ENCODE measurements at places on chromosomes 13 and 19.
A peak's percentile ranks its signal among the peaks of the same experiment; 100 is the strongest.

DNA sequence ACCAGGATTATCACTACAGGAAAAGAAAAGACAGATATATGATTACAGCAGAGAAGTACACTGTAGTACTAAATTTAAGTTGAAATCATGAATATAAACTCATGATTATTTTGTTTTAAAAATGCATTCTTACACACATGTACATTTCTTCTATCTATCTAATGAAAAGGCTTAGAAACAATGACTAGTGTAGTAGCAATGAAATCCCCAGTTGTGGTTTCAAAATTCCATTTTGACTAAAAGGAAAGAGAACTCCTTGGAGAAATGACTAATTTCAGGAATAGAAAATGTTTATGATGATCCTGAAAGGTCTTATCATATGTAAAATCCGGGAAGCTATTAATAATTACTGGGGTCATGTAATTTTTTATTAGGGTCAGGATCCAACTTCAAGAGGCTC lies 195.0 kb upstream of the STARD13 start:
- DNase-seq, result no peak

DNA sequence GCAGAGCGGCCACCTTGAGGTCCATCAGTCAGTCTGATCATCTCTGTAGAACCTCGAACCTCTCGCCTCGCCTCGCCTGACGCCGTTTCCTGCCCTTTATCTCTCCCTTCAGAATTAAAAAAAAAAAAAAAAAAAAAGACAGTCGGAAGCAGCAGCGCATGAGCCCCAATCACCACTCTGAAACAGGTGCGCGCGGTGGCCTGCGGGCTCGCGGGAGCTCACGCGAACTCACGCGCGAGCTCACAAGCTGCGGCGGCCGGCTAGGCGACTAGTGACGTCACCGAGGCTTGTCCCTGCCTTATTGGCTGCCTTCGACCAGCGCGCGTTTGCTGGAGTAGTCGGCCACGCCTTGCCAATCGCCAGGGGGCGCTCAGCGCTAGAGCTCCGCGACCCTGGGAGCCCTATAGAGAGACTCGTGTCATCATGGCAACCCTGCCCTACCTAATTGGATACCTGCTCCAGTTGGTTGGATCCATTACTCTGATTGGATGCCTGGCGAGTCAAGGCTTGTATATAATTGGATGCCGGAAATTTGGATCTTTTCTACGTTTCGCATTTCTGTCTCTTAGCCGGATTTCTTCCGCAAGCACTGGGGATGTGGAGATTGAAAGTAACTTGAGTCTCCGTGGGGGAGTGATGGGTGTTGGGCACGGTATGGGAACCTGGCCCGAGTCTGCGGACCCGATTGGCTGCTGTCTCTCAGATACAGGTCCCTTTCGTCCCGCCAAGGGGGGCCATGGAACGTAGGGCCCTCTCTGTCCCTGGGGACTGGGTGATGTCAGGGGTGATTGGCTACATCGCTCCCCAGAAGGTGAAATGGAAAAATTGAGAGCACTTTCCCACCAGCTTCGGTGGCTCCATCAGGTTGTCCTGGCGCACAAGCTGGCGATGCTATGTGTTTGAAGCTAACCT lies 31.6 kb downstream of the SYT3 start:
- DNase-seq, result no peak

DNA sequence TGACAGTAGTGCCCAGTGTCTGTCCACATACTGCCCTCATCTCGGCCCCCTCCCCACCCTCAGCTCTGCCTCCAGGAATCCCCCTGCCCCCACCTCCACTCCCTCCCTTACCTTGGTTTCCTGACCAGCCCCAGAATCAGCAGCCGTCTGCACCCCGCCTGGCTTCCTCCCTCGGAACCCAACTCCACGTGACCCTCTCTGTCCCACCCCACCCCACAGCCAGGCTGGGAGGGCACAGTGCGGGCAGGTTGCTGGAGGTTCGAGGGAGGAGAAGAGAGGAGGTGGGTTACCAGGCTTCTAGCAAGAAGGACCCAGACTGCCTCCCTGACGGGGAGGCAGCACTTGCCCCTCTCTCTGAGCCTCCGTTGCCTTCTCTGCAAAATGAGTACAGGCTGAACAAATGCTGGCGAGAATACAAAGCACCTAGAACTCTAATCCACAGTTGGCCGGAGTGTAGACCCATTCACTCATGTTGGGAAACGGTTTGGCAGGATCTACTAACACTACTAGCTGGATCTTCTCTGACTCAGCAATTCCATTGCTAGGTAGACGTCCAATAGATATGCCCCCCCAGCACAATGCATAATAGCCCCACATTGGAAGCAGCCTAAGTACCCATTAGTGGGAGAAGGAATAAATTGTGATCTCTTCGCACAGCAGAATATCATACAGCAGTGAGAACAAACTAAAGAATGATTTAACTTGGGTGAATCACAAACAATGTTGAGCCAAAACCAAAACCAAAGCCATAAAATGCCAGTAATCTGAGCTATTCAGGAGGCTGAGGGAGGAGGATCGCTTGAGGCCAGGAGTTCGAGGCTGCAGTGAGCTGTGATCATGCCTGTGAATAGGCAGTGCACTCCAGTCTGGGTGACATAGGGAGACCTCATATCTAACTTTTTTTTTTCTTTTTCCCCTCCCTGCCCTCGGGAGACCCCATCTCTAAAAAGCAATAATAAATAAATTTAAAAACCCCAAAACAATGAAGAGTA lies at the start of gene RASAL3:
TSS of gene RASAL3 (minus strand) at position 151 of the 992 bp plus-strand sequence. CDS start 186 bp downstream, outside the sequence.
- DNase-seq, result peak; percentile 56

GRCh38 chr19:10998045-10998533 lies 37.3 kb downstream of the SMARCA4 start:
- no peak for DNase-seq

- no peak for DNase-seq
These were observed 30.8 kb downstream of the IRS2 start for GRCh38 chr13:109755551-109755950.

DNA sequence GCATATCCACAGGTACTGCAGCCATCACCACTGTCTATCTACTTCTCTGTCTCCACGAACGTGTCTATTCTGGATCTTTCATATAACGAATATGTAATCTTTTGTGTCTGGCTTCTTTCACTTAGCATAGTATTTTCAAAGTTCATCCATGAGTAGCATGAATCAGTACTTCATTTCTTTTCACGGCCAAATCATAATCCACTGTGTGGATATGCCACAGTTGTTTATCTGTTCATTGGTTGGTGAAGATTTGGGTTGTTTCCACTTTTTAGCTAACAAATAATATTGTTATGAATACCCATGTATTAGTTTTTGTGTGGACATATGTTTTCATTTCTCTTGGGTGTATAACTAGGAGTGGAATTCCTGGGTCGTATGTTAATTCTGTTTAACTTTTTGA lies 14.4 kb downstream of the RGCC start:
- DNase-seq, result no peak

DNA sequence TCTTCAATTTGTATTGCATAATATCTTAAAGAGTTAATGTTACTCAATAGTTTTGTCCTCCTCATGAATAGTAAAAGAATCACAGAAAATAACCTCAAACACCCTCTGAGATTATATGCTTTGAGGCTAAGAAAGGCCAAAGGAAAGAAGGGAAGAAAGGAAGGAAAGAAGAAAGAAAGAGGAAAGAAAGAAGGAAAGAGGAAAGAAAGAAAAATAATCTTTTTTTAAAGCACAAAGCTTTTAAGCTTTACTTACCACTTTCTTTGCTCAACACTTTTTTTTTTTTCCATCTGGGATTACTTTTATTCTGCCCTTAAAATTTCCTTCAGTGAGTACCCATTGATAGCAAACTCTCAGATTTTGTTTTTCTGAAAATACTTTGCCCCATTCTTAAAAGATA lies 369.1 kb downstream of the FGF9 start:
- DNase-seq, result no peak

- DNase-seq, result no peak
These were observed 233.4 kb downstream of the GPC6 start for GRCh38 chr13:93460005-93460404.

DNA sequence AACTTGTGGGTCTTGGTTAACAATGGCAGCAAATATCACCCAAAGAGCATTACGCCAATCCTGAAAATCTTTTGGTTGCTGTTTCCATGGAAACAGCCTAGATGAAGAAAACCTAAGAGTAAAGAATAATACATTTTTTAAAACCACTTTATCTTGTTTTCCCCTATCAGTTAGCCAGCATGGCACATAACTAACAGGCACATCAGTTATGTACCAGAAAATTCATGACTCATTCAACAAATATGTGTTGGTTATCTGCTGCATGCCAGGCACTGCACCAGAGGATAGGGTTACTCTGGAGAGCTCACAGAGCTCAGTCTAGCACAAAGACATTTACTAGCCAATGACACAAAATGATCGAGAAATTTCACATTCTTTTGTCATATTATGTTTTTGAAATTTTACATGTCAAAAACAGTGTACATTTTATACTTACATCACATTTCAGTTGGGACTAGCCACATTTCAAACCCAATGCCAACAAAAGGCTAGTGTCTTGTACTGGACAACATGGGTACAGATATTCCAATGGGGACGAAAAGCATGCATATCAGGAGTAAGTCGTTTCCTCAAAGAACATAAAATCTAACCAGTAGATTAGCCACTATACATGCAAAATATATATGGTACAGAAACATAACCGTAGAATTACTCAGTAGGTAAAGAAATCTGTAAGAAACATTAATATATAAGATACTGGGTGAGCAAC lies 20.3 kb downstream of the LNX2 start:
- no peak for DNase-seq

DNA sequence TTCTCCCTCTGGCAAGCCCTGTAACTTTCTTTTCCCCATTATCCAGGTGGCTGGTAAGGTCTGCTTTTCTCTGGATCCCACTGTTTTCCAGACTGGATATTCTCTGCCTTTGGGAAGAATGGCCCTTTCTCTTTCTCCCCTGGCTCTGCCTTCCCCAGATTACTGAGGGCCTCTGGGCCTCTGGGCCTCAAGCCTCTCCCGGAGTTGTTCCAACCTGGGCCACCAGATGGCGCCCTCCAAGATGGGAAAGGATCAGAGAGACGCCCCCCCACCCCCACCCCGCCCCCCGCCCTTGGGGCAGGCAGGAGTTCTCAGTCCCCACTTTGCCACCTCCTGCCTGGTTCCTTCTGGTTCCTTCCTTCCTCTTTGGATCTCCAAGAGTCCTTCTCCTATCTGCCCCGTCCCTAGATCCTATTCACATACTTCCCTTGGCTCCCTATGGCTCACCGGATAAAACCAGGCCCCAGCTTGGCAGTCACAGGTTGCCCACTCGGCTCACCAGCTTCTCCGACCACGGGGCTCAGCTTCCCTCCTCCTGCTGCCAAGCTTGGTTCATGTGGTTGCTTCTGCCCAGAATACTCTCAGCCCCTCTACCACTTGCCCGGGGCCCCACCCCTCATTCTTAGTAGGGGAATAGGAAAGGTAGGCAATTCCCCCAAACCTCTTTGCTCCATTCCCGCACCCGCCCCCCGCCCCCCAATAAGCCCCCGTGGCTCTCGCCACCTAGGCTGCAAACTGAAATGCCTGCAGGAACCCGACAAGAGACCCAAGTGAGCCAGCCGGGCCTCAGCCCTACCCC lies 13.1 kb downstream of the EPS8L1 start:
- peak; percentile 57 for DNase-seq

DNA sequence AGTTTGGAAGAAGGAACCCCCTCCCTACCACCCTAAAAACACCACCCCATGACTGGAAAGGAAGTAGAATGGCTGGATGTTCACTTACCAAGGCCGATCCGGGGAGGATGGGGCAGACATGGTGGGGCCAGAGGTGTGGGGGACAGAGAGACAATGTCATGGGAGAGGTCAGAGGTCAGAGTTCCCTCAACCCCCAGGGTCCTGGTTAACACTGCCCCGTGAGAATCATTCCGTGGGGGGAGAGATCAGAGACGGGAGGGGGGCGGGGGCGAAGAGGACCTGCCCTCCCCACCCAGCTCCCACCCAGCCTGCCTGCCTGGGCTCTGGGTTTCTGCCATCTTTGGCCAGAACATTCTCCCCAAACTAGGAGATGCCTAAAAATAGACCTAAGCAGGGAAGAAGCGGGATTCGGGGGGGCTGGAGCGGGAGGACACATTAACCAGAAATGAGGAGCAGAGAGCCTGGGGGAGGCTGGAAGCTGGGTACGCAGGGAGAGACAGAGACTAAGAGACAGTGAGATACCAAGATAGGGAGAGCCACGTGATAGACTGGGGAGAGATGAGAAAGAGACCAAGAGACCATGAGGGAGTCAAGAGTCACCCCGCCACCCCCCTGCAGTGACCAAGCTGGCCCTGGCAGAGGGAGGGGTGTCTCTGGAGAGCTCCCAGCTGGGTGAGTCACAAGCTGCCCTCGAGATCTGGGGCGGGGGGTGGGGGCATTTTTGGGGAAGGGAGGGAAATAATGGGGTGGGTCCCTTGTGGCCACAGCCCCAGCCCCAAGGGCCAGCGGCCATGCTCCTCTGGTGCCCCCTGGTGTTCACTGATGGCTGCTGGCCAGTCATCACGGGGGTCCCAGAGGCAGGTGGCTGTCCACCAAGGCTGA lies 6.1 kb upstream of the KANK2 start:
- peak; percentile 21 for DNase-seq

DNA sequence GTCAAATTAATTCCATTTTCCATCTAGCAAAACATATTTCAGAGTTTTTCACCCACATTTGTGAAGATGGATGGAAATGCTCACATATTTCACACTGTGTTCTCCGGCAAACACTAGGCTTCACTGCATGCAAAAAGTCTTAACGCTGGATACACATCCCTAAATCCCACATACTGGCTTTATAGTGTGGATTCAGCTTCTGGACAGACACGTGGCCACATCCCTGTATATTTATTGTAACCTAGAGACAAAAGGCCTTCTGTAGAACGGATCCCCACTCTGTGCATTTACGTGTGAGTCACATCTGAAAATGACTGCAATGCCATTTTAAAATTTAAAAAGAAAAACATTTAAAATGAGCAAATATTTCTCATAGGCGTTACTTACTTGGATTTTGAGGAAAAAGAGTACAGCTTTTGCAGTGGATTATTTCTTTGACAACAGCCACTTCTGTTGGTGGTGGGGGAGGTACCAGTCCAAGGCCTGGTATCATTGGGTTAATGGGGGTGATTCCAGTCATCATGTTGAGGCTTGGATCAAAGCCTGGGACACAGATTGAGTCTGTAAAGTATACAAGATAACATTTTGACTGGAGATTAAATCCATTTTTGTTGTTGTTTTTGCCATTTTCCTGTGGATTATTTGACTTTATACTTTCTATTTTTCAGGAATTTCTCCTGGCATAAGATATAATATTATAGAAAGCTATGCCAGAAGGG lies 337.7 kb downstream of the DNAJC15 start:
- no peak for DNase-seq

- no peak for DNase-seq
These were observed 15.5 kb downstream of the DPP9 start for GRCh38 chr19:4707956-4708650.

GRCh38 chr19:30102239-30102638 lies 160.2 kb downstream of the URI1 start:
- no peak for DNase-seq

Data from effector memory CD4-positive, alpha-beta T cell (primary cell).